ENCODE measurements at places on chromosomes 6 and 20.

DNA sequence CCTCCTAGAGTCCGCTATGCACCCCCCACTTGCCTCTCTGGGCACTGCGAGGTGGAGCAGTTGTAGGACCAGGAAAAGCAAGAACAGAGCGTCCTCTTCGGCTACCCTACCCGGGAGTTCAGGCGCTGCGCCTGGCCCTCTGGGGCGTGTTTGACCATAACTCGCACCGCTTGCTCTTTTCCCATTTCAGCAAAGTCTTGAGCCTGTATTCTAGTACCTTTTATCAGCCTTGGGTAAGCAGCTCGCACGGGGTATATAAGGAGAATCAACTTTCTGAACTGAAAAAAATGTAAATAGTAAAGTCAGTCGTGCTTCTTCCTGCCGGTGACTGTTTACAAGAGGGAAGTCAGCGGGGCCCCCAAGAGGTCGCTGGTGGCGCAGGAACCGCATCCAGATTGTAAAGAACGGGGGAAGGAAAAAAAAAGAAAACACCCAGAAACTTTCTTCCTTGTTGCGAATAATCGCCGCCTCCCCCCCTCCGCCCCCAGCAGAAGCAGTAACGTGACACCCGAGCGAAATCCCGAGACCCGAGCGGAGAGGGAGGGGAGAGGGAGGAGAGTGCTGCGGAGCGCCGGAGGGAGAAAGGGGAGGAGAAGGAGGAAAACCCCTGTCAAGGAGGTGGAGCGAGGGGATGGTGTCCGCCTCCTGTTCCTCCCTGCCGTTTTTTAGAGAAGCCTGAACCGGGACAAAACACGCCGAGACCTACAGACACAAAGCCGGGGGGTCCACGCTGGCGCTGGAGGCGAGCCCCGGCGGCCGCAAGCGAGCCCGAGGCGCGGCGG lies at the start of gene UST:
UST (plus strand) TSS at position 668 of the 782 bp plus-strand sequence. CDS start 401 bp downstream, outside the sequence.
- peak; percentile 76 for DNase-seq

- DNase-seq, result no peak
Observed at GRCh38 chr6:163725008-163725941, 310.8 kb downstream of the QKI start.

DNA sequence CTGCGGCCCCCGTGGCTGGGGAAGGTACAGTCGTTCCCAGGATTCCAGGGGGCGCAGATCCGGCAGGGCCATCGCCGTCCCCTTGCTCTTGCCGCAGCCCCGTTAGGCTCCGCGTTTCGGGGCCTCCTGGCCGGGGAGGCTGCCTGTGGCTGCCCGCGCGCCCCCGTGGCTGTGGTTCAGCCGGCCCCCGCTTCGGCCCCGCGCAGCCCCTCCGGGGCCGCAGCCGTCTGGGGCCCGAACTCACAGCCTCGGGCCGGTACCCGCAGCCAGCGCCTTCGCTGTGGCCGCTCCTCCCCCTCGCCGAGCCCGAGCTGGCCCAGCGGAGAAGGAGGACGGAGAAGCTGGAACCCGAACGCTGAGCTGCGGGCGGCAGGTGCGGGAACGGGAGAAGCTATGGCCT lies 1826.9 kb upstream of the DEFB115 start:
- no peak for DNase-seq

- no peak for DNase-seq
Observed at GRCh38 chr6:135784507-135784906, 67.0 kb upstream of the PDE7B start.

GRCh38 chr6:170522565-170523183 lies 30.4 kb downstream of the PSMB1 start:
- no peak for DNase-seq

DNA sequence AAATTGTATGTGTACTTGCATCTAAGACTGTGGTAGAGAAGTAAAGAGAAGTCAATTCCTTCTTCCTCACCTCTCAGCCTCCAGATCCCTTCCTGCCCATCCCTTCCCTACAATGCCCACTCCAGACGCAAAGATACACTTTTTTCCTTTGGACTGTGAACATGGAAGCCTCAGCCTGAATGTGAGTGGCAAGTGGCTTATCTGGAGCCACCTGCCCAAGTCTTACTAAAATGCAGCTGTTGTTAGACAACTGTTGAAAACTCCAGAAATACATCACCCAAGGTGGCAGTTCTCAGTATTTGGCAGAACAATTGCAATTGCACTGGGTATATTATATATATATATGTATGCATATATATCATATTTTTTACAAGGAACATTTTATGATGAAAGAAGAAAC lies 7.5 kb downstream of the VGLL2 start:
- DNase-seq, result no peak

- no peak for DNase-seq
Observed at GRCh38 chr6:75333676-75334200, 49.1 kb upstream of the TMEM30A start.

- DNase-seq, result no peak
Observed at GRCh38 chr6:127032971-127033370, 85.5 kb upstream of the RSPO3 start.

DNA sequence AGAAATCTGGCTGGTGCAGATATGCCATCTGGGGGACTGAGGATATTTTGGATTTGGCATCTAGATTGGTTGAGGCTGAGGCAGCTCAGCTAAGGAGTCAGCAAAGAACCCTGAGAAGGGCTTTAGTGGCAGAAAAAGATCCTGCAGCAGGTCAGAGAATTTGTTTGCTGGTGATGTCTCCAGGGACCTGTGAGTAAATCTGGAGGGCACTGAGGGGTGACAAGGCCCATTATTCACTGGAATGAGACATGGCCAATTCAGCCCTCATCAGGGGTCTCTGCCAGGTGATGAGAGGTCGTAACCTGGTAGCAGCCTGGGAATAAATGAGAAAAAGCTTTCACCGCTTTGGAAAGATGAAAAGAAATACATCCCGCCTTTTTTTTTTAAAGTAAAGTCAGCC lies 118.3 kb upstream of the FBXL4 start:
- no peak for DNase-seq

DNA sequence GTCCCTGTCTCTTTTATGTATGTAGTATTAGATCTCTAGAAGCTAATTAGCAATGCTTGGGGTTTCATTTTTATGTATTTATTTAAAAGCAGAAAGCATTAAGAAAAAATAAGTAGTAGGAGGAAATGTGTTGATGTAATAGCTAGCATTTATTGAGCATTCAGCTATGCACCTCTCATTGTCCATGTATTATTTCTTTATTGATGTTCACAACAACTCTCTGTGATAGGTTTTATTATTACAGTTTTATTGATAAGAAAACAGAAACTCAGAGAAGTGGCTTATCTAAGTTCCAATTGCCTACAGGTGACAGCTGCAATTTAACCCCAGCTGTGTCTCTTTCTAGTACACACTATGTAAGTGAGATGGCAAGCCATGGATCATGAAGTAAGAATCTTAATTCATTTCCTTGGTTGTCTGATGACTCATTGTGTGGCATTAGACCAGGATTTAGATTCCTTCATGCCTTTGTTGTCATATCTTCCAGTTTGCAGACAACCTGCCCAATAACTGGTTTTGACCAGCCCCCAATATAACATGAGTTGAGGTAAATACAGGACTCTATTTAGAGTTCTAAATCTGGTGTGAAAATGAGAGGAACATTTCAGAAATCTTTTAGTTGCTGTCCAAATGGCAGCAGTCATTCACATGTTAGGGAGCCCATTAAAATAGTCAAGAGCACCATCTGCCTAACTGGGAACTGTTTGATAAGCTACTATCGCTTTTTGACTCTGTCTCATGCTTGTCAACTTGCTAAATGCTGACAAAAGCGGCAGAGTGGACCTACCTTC lies 170.8 kb upstream of the PHACTR1 start:
- no peak for DNase-seq

DNA sequence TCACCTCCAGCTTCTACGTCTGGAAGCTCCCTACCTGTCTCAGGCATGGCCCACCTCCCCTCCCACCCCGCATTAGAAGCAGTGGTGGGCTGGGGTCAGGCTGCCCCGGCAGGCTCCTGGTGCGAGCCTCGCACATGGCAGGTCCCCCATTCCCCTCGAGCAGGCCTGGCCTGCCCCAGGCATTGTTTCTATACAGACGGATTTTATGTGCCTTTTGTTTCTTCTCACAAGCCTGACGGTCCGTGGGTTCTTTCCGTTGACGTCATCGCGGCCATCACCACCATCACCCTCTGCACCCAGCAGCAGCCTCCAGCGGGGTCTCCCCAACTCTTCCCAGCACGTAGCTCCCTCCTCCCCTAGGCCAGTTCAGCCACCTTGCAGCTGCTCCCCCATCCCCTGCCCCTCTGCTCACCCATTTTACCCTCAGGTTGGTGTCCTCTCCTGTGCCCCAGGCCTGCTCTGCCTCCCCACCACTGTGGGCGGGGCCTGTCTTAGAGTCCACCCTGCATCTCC lies 4.6 kb downstream of the CST7 start:
- DNase-seq, result no peak

- no peak for DNase-seq
Observed at GRCh38 chr6:7574500-7574899, 15.5 kb upstream of the SNRNP48 start.

DNA sequence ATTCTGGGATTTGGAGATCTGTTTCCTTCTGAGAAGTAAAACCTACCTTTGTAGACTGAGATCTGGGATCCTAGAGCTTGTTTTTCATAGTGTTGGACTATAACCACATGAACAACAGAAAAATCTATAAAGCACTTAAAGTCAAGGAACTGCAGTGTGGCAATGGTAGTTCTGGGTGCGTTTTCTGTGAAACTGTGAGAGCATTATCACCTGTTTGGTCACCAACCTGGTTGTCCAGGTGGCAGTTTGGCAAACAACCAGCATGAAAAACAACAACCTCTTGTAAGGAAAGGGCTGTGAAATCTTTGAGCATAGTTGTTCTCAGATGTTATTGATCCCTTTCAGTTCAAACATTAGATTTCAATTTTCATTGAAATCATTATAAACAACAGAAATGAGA lies 215.8 kb upstream of the CITED2 start:
- DNase-seq, result peak; percentile 72

- peak; percentile 20 for DNase-seq
Observed at GRCh38 chr20:12012241-12013222, 94.8 kb downstream of the BTBD3 start.

DNA sequence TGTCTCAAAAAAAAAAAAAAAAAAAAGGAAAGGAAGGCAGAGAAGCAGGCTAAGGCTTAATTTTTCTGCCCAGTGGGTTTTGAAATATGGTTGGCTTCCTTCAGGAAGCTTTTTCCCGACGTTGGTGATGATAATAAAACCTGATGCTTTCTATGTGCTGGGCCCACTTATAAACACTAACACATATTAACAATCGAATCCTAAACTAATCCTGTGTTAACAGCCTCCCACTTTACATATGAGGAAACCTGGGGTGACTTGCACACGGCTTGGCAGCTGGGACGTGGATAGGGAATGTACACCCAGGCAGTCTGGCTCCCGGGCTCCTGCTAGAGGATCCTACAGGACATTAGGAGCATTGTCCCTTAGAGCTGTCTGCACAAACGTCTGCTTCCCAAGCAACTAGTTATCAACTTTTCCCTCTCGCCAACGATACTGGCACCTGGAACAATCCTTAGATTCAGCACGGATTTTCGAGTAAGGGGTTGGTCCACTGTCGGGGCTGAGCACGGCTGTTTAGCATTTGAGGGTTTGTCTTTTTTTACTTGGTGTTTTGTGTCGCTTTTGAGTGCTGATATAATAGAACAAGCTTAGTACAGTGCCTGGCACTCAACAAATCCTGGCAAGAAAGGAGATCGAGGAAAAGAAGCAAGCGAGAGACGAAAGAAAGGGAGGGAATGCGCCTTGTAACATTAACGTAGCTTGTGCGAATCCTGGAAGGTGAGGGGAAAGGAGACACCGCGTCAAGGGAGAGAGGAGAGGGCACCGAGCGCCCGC lies 622 bp upstream of the KIZ start:
- DNase-seq, result peak; percentile 23
